ENCODE measurements at places on chromosomes 5 and 9. TPM values are rescaled to one million over a fixed set of nuclear protein-coding genes. Genes with fewer than 3 reads are reported as not detected.

- peaks cover under 1% of the 10 kb centered on the region for H3K27me3 ChIP-seq
- H3K36me3 ChIP-seq: peaks cover 24% of the 10 kb centered on the region
- H3K4me1 ChIP-seq: no peaks in the 10 kb centered on the region
- DNase-seq: no peak
- no peak overlapping the region for H3K27ac ChIP-seq
- H3K4me3 ChIP-seq: no peak overlapping the region
These were observed 15.0 kb downstream of the C9orf72 start for GRCh38 chr9:27558307-27558706.

Gene FCHO2
- polyA plus RNA-seq: 5.8 TPM

DNA sequence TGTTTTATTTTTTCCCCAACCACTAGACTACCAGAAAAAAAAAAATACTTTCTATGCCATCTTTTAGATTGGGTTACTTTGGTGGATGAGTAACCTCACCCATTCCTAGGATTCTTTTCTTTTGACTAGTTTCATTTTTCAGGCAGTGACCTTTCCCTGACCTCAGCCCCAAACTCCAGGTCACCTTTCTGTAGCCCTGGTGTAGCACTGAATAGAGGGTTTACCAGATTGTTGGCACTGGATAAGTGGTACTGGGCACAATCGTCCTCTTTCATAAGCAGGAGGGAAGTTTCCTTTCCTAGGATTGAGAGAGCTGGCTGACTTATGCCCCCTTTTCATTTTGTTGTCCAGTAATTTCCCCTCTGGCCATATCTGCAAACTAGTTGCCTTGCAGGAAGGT is 169.4 kb upstream of the TMEM161B start:
- H3K27me3 ChIP-seq: peaks cover 4% of the 10 kb centered on the region
- DNase-seq: no peak
- H3K27ac ChIP-seq: no peak overlapping the region
- H3K4me3 ChIP-seq: no peak overlapping the region

DNA sequence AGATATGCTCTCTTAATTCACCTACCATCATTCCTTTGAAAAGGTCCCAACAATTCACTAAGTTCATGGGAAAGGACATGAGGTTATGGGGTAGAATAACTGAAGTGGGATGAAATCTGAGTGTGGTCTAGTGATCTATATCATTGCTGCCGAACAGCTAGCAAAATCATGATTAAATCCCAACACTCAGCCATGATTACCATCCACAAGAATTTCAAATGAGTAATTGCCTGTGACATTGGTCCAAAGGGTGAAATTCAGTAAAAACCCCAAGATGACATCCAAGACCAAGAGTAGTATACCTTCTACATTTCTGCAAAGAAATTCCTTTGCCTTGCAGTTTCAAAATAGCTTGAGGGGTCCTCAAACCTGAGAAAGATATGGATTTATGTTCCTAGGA is 225.6 kb downstream of the SPOCK1 start:
- peaks cover 2% of the 10 kb centered on the region for H3K27me3 ChIP-seq
- H3K27ac ChIP-seq: no peak overlapping the region
- H3K4me3 ChIP-seq: no peak overlapping the region
- H3K4me1 ChIP-seq: no peaks in the 10 kb centered on the region
- no peak for DNase-seq

- H3K4me1 ChIP-seq: peaks cover 91% of the 10 kb centered on the region
- no peaks in the 10 kb centered on the region for H3K36me3 ChIP-seq
- peak overlapping the region; percentile 47 for H3K4me3 ChIP-seq
- no peak for DNase-seq
- no peak overlapping the region for H3K27ac ChIP-seq
These were observed 6.4 kb downstream of the CEMIP2 start for GRCh38 chr9:71761938-71762353.

DNA sequence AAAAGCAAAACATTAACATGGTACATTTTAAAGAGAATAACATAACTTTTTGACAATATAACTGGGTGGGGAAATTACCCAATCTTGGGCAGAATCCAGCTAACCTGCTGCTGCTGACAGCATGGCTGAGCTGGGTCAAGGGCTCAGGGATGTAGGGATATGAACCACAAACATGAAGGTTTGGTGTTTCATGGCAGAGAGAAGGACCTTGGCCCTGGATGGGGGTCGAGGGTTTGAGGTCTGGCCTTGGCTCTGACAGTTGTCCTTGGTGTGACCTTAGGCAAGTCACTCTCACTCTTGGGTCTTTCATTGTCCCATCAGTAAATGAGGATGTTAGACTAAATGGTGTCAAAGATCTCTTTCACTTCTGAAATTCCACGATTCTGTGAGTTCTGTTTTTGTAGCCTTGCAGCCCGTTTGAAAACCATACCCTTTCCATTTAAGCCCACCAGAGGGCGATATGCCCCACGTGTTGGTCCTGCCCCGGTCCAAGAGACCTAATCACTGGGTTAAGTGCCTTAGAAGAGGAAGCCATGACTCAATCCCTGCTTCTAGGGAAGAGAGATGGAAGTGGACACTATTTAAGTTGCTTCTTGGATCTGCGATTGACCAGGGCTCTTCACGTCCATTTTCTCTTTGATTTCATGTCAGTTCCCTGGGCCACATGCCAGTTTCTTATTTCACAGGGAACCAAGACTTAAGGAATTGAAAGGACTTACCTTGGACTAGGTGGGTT is 56.8 kb upstream of the TEX48 start:
- H3K27ac ChIP-seq: no peak overlapping the region
- peak; percentile 69 for DNase-seq
- H3K4me1 ChIP-seq: peaks cover 15% of the 10 kb centered on the region
- H3K36me3 ChIP-seq: no peaks in the 10 kb centered on the region
- peaks cover 1% of the 10 kb centered on the region for H3K27me3 ChIP-seq
- H3K4me3 ChIP-seq: no peak overlapping the region

DNA sequence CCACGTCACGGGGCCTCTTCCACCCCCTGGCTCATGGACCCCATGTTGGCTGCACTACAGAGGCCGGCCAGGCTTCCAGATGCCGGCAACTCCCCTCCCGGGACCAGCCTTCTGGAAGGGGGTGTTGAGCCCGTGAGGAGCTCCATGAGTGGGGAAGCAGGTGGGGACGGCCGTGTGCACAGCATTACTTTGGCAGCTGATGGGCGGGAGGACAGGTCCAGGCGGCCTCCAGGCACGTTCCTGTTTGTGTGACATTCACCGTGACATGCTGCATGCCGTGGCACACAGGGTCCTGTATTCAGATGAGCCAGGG is 29.1 kb upstream of the ABO start:
- no peak overlapping the region for H3K4me3 ChIP-seq
- no peak for DNase-seq

Gene SHROOM1
- not detected for polyA plus RNA-seq

Data from immature natural killer cell (primary cell).